ENCODE measurements at places on chromosomes 1 and 21.

DNA sequence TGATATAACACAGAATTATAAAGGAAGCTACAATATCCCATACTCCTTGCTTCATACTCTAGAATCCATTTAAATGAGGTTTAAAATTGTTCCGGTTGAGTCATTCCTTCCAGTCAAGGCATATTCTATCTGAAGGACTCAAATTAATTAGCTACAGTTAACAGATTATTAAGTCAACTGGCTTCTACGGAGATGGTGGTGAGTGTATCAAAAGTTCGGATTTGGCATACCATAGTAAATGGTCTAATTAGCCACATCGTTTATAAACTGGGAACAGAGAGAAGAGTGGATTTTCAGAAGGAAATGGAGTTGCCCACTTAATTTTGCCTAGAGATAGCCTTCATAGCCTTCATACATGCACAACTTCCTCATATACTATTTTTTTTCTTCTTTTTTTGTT is 1095.3 kb downstream of the TTLL7 start:
- DNase-seq = no peak

DNA sequence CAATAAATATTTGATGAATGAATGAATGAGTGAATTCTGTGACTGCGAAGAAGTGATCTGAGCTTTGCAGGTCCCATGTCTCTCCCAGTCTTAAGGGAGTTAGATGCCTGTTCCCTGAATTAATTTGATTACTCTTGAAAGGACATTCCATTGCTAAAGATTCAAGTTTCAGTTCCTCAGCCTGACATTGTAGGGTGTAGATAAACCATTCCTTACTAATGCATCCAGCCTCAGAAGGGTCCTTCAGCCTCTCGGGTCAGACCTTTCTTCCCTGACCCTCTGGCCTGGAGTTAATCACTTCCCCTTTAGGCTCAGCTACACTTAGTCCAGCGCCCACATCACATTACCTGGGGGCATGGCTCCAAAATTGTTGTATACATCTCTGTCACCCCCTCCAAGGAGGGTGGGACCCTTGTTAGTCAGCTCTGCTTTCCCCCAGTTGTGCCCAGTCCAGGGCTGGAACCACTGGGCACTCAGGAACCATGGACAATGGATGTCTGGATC is 2.6 kb downstream of the INSRR start:
- DNase-seq = no peak

DNA sequence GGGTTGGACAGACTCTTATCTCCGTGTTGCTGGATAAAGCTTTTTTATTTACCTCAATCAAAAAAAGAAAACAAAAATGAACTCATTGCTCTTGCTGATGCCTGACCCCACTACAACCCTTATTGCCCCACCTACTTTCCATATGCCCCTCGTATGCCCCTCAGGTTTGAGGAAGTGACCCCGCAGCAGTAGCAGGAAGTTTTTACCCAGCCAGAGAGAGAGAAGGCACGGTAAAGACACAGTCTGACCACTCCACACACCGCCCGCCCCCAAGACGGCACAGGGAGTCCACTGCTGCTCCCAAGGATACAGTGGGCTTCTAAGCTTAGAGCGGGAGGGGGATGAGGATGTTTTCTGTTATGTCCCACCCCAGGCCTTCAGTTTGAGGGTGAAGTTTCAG is 9.8 kb downstream of the PLEKHO1 start:
- no peak for DNase-seq

DNA sequence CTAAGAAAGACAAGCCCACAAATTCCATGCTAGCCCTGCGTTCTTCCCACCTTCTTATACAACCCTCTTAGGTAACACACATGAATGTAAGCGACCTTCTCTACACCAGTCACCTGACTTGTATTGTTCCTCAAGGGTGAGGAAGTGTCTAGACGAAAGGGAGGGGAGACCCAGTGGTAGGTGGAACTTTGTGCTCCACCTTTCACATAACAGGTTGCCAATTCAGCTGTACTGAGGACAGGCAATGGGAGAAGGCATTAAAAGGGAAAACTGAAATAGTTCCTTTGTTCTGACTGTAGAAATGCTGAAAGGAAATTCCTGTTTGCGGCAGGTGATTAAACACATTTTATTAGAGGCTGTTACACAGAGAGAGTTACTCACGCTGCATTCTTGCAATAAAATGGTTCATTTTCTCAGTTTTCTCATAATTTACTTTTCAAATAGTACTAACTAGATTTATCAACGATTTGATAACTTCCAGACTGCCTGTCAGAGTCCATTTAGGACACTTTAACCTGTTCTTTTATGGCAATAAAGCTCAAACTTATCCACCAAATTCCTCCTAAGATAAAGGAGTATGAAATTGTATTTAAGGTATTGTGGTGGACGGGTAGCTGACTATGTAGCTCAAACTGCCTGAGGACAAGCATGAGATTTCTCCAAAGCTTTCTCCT is 17.8 kb upstream of the CHRM3 start:
- no peak for DNase-seq

- DNase-seq = peak; percentile 2
Observed at GRCh38 chr1:214123061-214123784, 135.4 kb downstream of the PROX1 start.

- DNase-seq = no peak
Observed at GRCh38 chr1:183048087-183049085, 25.2 kb downstream of the LAMC1 start.

- DNase-seq = peak; percentile 79
Observed at GRCh38 chr1:44807364-44808062, 362 bp upstream of the DYNLT4 start.

DNA sequence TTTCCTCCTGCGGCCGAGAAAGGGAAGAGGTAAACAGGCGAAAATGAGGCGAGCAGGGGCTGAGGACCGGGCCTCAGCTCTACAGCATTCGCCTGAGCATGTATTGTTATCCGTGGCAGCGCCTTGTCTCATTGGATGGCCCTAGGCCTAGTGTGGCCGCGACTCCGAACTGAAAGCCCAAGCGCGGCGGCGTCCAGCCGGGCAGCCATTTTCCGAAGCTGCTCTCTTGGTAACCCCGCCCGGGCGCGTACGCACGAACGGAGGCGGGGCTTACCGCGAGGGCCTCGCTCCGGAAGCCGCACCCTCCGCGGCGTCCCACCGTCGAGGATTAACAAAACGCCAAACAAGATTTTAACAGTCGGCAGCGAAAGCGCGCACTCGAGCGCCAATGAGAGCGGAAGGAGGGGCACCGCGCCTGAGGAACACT is 797 bp upstream of the USP1 start:
- DNase-seq = peak; percentile 93

GRCh38 chr1:98196012-98196411 is 275.2 kb upstream of the DPYD start:
- DNase-seq = no peak

- no peak for DNase-seq
Observed at GRCh38 chr1:25871086-25871703, 4.3 kb downstream of the PAQR7 start.

DNA sequence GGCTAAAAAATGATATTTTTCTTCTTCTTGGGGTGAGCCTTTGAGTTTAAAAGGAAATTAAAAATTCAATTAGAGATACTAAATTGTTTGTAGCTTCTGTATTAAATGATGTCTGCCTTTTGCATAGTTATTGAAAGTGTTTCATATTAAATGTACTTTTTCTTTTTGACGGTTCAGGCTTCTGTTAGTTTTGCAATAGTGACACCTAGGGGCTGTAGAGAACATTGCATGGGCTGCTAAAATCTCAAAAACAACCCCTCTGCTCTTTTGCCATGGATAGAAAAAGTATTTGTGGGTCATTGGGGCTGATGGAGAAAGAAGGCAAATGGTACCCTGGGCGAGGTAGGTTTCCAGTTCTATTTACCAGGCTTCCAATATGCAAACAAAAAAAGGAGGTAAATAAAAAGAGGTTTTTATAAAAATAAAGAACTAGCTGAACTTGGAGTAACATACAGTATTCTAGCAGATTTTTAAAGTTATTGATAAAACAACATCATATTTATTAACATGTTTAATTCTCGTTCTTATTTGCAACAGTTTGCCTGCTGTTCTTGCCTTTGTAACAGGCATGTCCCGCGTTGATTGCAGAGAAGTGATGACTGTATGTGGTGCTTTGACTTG is 115.4 kb upstream of the HOOK1 start:
- DNase-seq = no peak

DNA sequence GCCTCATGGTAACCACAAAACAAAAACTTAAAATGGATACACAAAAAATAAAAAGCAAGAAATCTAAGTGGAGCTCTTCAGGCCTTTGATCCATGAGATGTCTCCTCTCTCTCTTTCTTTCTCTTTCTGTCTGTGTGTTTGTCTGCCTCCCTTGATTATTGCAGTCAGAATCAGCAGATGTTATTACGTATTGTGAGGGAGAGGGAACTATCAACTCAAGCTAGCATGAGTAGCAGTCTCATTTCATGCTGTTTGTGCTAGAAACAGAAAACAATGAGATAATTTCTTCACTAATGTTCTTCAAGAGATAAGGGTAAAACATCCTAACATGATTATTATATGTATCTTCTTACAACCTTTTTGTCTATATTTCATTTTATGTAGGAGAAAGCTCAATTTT is 103.7 kb upstream of the PDC start:
- no peak for DNase-seq

Measured in stimulated activated CD4-positive, alpha-beta T cell treated with anti-CD3 and anti-CD28 coated beads, Interleukin-2, amount 100 ng/mL, for 48 hours (primary cell).